LHCN-M2 (cell line): ENCODE measurements at places on chromosomes 5 and 9.

GRCh38 chr9:123637945-123638634 is 282.1 kb downstream of the CRB2 start:
- no peak for DNase-seq

DNA sequence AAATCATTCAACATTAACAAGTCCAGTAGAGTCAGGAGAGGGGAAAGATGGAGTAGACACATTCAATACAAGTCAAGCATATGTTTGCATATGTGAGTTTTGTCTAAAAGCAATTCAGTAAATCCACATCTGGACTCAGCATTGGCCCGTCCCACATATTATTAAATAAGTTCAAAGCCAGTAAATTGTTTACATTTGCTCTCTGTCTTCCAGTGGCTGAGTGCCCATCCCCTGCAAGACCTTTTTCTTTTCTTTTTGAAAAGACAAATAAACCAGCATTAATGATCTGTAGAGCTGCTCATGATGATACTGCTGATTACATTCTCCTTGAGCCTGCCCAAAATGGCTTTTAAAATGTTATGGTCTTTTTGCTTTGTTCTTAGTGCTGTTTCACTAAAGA is 71.1 kb downstream of the TNC start:
- DNase-seq = no peak

DNA sequence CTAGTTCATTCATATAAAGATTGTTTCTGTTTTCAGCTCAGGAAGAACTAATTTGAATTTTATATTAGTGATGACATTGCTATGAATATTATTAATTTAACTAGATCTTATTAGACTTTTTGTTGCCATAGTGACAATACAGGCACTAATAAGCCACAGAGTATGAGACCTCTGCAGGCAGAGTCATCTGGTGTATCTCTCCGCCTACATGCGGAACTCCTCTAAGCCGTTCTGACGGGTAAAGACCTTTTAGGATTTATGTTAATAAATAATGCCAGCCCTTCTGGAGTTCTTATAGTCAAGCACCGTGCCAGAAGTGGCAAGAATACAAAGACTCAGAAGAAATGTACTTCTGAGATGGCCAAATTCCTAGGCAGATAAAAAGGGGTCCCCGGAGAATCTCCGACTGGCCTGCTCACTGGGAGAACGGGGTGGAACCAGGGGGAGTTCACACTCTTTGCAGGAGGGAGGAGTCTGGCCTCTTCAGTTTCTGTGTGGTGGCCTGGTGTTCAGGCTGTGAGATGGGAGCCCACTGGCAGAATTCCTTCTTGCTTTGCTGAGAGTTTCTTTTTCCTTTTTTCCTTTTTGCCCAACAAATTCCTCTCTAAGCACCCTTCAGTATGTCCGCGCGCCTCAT is 85.1 kb upstream of the IL12B start:
- DNase-seq = no peak

DNA sequence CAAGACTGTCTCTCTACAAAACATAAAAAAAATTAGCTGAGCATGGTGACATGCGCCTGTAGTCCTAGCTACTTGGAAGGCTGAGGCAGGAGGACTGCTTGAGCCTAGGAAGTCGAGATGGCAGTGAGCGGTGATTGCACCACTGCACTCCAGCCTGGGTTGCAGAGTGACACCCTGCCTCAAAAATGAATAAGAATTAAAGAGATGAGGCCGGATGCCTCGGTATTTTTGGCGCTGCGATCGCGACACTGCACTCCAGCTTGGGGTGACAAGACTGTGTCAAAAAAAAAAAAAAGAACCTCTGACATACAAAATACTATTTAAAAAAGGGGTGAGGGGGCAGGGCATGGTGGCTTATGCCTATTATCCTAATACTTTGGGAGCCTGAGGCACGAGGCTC is 7.3 kb downstream of the GPBP1 start:
- DNase-seq = no peak

DNA sequence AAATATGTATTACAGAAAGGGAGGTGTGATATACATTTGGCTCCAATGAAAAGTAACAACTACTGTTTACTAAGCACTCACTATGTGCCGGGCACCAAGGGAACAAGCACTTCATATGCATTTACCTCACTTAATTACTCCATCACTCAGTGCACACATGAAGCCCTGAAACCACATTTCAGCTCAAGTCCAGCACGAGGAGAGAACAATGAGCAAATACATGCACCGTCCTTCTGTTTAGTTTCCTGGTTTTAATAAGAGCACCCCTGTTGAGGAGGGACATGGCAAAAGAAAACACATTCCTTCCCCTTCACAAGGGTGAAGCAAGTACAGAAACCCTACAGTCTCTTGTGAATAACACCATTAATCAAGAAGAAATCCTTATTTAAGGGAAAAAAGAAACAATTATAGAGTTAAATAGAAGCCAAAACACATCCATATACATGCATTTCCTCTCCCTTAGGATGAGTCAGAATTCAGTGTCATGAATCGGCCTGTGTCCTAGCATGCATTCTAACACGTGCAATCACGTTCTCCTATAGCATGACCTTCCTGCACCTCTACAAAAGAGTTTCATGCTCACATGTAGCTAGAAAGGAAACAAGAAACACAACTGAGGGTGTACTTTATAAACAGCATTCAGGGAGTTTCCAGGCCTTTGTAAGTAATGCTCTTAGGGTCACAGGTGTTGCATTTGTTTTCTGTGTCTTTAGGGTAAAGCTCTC is 411.6 kb downstream of the BNC2 start:
- no peak for DNase-seq
